RPMI7951 (cell line): ENCODE measurements at places on chromosomes 1 and 21. TPM values are rescaled to one million over a fixed set of nuclear protein-coding genes. Genes with fewer than 3 reads are reported as not detected.

DNA sequence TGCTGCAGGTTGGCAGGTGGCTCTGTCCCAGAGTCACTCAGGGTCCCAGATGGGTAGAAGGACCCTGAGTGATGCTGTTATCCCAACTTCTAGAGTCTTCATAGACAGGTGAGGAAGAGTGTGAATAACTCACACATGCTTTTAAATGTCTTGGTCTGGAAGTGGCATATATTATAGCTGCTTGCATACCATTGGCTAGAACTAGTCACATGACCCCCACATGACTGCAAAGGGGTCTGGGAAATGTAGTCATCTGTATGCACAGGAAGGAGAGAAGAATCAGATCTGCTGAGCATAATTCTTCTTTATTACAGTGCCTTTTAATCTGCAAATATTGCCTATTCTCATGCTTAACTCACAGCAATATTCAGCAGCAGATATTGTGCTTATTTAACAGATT lies 28.2 kb upstream of the KLHDC7A start:
- DNase-seq: peak; percentile 31

- DNase-seq: peak; percentile 60
Observed at GRCh38 chr1:231194843-231195516, 33.1 kb downstream of the TRIM67 start.

GFI1 gene
- 0.12 and 0.20 TPM in 2 replicates for total RNA-seq

MYCL gene
- 0.10 and 0.12 TPM in 2 replicates for total RNA-seq

SPATA21 gene
- not detected in 2 replicates for total RNA-seq
